ENCODE measurements at places on chromosomes 13 and 19. TPM values are rescaled to one million over a fixed set of nuclear protein-coding genes. Genes with fewer than 3 reads are reported as not detected.

ZNF135 gene
- 9.0 TPM for polyA plus RNA-seq

APOC1 gene
- 26.9 TPM for polyA plus RNA-seq

RAB3A gene
- polyA plus RNA-seq, result 5.5 TPM

HS6ST3 gene
- 0.37 TPM for polyA plus RNA-seq

LYPD3 gene
- polyA plus RNA-seq, result 7.7 TPM

ZNF208 gene
- polyA plus RNA-seq, result 1.0 TPM

LHFPL6 gene
- polyA plus RNA-seq, result 89.9 TPM

ADAT3 gene
- 4.3 TPM for polyA plus RNA-seq

GALP gene
- polyA plus RNA-seq, result not detected

TNFSF9 gene
- 0.91 TPM for polyA plus RNA-seq

ZNF677 gene
- polyA plus RNA-seq, result 16.8 TPM

ERVK3-1 gene
- 33.9 TPM for polyA plus RNA-seq

COL4A2 gene
- polyA plus RNA-seq, result 488 TPM

YJEFN3 gene
- 4.6 TPM for polyA plus RNA-seq

ZNF583 gene
- 3.6 TPM for polyA plus RNA-seq

MCEMP1 gene
- polyA plus RNA-seq, result 1.1 TPM

ZGLP1 gene
- polyA plus RNA-seq, result 3.4 TPM

SPC24 gene
- 1.8 TPM for polyA plus RNA-seq

LRFN3 gene
- 17.2 TPM for polyA plus RNA-seq

PALM3 gene
- 2.8 TPM for polyA plus RNA-seq

KLK12 gene
- polyA plus RNA-seq, result not detected

MEIS3 gene
- 58.5 TPM for polyA plus RNA-seq

KLK2 gene
- not detected for polyA plus RNA-seq

ZNF888 gene
- 4.2 TPM for polyA plus RNA-seq

PSG6 gene
- not detected for polyA plus RNA-seq

CCNE1 gene
- 2.2 TPM for polyA plus RNA-seq

HCST gene
- polyA plus RNA-seq, result 17.3 TPM

CYP4F8 gene
- 1.9 TPM for polyA plus RNA-seq

ZSCAN4 gene
- polyA plus RNA-seq, result 0.20 TPM

MBD3L2B gene
- not detected for polyA plus RNA-seq

ALKBH6 gene
- 26.4 TPM for polyA plus RNA-seq

FAM83E gene
- 1.1 TPM for polyA plus RNA-seq

TEX26 gene
- not detected for polyA plus RNA-seq

OVOL3 gene
- polyA plus RNA-seq, result not detected

ZNF283 gene
- polyA plus RNA-seq, result 3.1 TPM

LGALS7B gene
- polyA plus RNA-seq, result not detected

VMAC gene
- polyA plus RNA-seq, result 6.5 TPM

FFAR1 gene
- not detected for polyA plus RNA-seq

FGF22 gene
- 1.6 TPM for polyA plus RNA-seq

ZNF98 gene
- polyA plus RNA-seq, result 0.86 TPM

GRK1 gene
- polyA plus RNA-seq, result 0.03 TPM

SIGLEC12 gene
- polyA plus RNA-seq, result 0.37 TPM

ZNF761 gene
- polyA plus RNA-seq, result 8.5 TPM

CEACAM3 gene
- polyA plus RNA-seq, result not detected

KLK11 gene
- 0.15 TPM for polyA plus RNA-seq

TEAD2 gene
- polyA plus RNA-seq, result 54.8 TPM

NKG7 gene
- polyA plus RNA-seq, result 5.1 TPM

GPR183 gene
- 22.1 TPM for polyA plus RNA-seq

ZNF723 gene
- polyA plus RNA-seq, result not detected

OR10H1 gene
- polyA plus RNA-seq, result not detected

TPTE2 gene
- polyA plus RNA-seq, result not detected

Measured in urinary bladder (tissue), 4 donors.